ENCODE measurements at places on chromosomes 7 and 10.

DNA sequence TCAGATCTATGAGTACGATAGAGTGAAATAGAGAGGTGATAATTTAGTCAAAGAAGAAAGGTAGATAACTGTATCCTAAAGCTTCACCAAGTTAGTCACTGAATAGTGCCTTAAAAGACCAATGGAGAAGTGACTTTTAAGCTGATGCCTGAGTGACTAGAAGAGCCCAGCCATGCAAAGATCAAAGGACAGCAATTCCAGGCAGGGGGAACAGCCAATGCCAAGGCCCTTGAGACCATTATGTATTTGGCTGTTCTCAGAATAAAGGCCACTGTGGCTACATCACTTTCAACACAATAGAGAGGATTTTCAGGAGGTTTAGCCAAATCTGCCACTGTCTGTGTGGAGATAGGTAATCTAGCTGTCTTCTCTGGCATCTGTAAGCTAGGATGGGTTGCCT lies 17.8 kb downstream of the HDAC9 start:
- no peak for DNase-seq

DNA sequence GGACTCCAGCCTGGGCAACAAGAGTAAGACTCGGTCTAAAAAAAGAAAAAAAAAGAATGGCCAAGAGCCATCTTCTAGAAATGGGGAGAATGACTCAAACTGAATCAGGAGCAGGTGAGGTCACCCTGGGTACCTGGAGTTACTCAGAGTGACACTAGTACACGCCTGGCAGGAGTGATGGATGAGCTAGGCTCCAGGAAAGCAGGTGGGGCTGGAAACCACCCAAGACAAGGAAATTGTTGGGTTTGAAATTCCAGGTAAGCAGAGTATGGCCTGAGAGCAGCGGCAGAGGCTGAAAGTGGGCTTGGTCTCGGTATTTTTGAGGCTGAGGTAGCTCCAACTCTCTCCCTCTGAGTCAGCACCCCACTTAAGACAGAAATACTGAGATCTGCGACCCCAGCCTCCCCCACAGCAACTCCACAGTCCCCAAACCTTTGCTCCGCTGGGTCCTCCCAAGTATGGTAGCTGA lies 18.5 kb downstream of the DDIT4 start:
- DNase-seq, result no peak

DNA sequence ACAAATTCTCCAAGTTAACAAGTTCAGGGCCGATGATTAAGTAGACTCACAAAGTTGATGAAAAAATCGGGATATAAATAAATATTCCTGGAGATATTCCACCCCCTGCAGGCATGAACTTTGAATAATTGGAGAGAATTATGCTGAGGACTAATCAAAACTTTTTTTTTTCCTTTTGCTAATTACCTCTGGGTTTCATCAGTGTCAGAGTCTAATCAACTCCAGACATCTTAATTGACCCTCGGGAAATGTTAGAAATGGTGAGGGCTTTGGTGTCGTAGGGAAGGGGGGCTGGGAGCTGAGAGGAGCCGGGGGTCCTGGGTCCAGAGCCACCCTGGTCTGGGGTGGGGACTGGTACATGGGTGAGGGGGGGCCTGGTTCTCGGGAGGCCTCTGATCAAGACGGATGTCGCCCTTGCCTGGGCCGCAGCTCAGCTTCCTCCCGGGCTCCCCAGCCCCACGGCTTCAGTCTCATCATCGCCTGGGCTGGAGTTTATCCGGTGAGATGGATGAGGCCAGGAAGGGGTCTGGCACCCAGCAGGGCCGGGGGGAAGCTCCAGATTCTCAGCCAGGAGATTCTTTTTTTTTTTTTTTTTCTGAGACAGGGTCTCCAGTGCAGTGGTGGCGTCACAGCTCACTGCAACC lies 30.4 kb upstream of the ELFN1 start:
- DNase-seq, result no peak

DNA sequence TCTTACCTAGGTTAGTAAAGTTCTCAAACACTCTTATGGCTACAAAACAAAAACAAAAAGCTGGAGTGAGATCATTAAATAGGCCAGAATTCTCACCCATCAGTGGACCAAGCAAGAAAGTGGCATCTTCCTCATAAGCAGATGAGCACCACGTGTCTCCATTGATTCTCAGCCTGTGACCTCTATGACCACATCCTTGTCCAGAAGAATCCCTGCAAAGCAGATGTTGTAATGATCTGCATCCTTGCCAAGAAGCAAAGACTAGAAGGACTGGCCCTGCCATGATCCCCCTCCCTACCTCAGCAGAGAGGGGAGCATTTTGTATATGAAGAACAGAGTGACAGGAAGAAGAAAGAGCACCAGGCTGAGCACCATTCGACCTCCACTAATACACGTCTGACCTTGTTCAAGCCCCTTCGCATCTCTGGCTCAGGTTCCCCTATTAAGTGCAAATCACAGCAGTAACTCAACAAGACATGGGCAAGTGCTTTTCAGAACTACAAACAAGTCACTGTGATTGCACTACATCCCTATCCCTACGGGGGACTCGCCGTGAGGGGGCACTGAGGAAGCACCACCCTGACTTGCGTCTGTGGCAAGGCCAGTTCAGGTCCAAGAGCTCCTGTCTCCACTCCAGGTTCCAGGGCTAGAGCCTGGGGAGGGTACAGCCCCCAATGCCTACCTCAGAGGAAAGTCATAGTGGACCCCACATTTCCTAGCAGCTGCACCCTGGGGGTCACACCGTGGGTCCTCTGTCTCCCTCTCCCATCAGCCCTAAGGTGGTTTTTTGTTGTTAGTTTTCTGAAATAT lies 22.2 kb upstream of the RASSF4 start:
- DNase-seq, result peak; percentile 64

DNA sequence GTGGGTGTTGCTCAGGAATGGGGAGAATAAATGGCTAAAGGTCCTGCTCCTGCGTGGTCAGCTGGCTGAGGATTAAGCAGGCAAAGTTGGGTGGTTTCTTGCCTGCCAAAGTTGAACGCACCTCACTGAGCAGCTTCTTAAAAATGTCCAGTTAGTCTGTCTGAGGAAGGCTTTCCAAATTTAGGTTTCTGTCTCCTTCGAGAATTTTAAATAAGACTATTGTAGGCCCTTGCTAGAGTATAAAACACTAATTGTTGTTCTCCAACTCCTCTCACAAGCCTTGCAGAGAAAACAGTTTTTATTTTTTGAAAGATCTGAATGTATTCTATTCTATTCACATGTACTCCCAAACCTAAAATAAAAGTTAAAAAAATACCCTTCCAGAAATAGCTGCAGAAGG lies 122.0 kb upstream of the LAMB4 start:
- DNase-seq, result no peak

GRCh38 chr10:59346321-59346720 lies 16.0 kb downstream of the FAM13C start:
- DNase-seq, result peak; percentile 2

- DNase-seq, result no peak
These were observed 53.3 kb downstream of the GALNT11 start for GRCh38 chr7:152078786-152079185.

DNA sequence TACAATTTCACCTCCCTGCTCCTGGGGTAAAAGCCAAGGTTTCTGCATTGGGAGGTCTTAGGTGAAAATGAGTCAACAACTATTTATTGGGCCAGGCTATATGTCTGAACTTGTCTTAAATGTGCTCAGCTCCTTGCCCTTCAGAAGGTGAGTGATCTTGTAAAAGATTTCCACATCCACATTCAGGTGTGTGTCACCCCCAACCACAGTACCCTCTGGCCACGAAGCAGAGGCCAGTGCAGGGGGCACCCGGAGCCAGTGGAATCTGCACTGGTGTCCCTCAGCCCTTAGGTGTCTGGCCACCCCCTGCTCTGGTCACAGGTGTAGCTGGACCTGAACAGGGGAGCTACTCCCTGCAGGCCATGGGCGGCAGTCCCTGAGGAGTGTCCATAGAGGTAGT lies 198.5 kb downstream of the PAXIP1 start:
- no peak for DNase-seq

GRCh38 chr7:101968720-101969466 lies 151.5 kb downstream of the CUX1 start:
- DNase-seq, result no peak

GRCh38 chr7:101120315-101120714 lies 6.6 kb upstream of the SERPINE1 start:
- no peak for DNase-seq

DNA sequence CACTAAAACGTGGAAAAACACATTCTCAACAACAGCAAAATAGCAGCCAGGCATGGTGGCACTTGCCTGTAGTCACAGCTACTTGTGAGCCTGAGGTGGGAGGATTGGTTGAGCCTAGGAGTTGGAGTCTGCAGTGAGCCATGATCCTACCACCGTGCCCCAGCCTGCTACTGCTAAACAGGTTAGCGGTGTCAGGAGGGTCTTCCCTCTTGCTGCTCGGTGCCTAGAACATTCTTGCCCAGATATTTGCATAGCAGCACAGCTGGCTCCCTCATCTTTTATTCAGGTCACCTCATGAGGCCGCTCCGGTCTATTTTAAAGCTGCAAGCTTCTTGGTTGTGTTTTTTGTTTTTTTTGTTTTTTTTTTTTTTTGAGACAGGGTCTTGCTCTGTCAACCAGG lies 2.9 kb upstream of the RABGEF1 start:
- DNase-seq, result no peak

DNA sequence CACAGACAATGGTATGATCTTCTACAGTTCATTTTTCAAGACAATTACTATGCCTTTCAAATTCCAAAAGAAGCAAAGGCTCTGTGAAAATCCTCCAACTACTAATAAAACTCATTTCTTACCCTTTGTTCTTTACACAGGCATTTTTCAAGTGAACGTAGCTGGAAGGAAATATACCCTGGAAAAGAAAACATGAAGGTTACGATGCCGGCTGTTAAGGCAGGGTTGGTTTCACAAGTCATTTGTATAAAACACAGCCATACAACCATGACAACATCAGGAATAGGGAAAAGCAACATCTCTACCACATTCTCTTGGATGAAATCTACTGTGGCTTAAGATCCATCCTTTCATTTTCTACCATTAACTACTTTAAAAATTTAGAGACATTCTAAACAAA lies 207.9 kb downstream of the DOCK4 start:
- no peak for DNase-seq

GRCh38 chr7:149459540-149460452 lies 1.1 kb downstream of the ZNF777 start:
- DNase-seq, result no peak

DNA sequence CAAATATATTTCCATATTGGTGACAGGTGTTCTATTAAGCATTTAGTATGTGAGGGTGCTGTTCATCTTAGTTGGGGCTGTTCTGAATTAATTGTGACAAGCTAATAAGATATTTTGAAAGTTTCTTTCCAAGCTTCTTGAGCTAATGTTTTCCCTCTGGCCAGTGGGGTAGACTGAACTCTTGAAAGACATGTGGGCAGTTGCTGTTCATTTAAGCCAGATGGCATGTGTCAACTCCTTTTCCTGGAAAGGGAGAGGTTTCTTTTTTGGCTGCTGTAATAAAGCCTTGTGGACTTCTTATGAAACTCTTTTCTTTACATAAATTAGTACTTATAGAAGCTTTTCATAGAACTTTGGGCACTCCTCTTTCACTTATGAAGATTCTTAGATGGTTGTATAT lies 21.7 kb downstream of the RAB18 start:
- peak; percentile 65 for DNase-seq

GRCh38 chr7:151757274-151757673 lies 119.6 kb downstream of the PRKAG2 start:
- DNase-seq, result peak; percentile 41

DNA sequence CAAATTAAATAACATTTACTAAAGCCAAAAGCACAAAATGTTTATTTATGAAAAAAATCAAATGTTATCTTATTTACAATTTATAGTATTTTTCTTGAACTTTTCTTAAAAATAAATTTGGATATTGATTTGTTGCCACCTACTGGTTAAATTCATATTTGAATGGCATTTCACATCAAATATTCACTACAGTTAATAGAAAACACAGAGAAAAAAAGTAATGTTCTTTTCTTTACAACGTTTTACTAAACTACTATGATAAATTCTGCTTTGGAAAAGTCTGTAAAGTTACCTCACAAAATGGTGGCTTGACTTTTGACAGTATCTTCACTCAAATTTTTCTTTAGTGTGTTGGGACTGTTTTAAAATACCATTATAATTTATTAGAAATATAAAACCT lies 52.7 kb downstream of the SRPK2 start:
- peak; percentile 23 for DNase-seq

DNA sequence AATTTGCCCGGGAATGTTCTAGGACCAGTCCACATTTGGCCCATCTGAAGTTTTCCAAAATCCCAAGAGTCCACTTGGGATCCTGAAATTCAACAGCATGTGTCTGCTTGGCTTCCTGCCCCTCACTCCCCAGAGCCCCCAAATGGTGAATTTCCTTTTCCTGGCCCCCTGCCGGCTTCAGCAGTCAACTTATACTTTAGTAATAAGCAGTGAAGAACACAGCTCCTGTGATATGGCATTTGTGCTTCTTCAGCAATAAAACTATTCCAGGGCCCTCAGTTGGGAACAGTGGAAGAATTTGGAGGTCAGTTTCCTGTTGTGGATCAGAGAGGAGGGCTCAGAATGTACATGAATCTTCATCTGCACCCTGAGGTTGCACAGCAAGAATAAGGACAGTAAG lies 51.1 kb downstream of the PRF1 start:
- no peak for DNase-seq

- no peak for DNase-seq
These were observed 12.7 kb downstream of the TAS2R40 start for GRCh38 chr7:143234533-143234875.

- DNase-seq, result no peak
These were observed 244.8 kb downstream of the BAMBI start for GRCh38 chr10:28922127-28922526.

- no peak for DNase-seq
These were observed 374.6 kb downstream of the KIF20B start for GRCh38 chr10:90075995-90076394.

DNA sequence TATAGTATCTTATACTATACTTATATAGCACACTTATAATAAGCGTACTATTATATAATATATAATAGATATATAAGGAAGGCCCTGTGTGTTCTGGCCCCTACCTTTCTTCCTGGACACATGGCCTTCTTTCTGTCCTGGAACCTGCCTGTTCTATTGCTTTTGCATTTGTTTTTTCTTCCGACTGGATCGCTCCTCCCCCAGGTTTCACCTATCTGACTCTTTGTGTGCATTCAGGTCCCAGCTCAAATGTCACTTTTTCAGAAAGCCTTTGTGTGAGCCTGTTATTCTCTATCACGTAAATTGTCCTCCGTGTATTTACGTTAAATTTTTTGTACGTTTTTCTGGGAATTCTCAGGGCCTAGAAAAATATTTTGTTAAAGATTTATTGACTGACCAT lies 2.9 kb upstream of the TRIM8 start:
- DNase-seq, result no peak

- DNase-seq, result no peak
These were observed 352.4 kb upstream of the MEOX2 start for GRCh38 chr7:16038906-16039305.

- peak; percentile 66 for DNase-seq
These were observed 76.9 kb downstream of the UBE2H start for GRCh38 chr7:129875745-129876411.

- no peak for DNase-seq
These were observed 179.9 kb upstream of the NAMPT start for GRCh38 chr7:106464651-106465050.

- no peak for DNase-seq
These were observed 33.4 kb downstream of the PRKAR2B start for GRCh38 chr7:107077699-107078516.

- DNase-seq, result no peak
These were observed 71.5 kb downstream of the ZNF92 start for GRCh38 chr7:65444899-65445823.

- peak; percentile 65 for DNase-seq
These were observed 31.1 kb downstream of the PCGF5 start for GRCh38 chr10:91251430-91252056.

Measured in fibroblast of villous mesenchyme (primary cell).